Mesendoderm (in vitro differentiated cells): ENCODE measurements at places on chromosomes 1 and 21.

GRCh38 chr21:20108016-20108415 lies 890.2 kb upstream of the NCAM2 start:
- H3K27me3 ChIP-seq, result no peaks in the 10 kb centered on the region
- no peak overlapping the region for H3K4me3 ChIP-seq
- no peak overlapping the region for H3K27ac ChIP-seq
- H3K4me1 ChIP-seq, result no peaks in the 10 kb centered on the region
- no peaks in the 10 kb centered on the region for H3K36me3 ChIP-seq

GRCh38 chr1:60866917-60867531 lies 215.3 kb upstream of the NFIA start:
- no peaks in the 10 kb centered on the region for H3K27me3 ChIP-seq
- H3K27ac ChIP-seq, result no peak overlapping the region
- no peak overlapping the region for H3K4me3 ChIP-seq
- no peaks in the 10 kb centered on the region for H3K36me3 ChIP-seq
- peaks cover 10% of the 10 kb centered on the region for H3K4me1 ChIP-seq
- DNase-seq, result no peak

- no peaks in the 10 kb centered on the region for H3K4me1 ChIP-seq
- no peaks in the 10 kb centered on the region for H3K36me3 ChIP-seq
- H3K27ac ChIP-seq, result no peak overlapping the region
- DNase-seq, result no peak
These were observed 10.7 kb downstream of the CASQ2 start for GRCh38 chr1:115757856-115758255.

DNA sequence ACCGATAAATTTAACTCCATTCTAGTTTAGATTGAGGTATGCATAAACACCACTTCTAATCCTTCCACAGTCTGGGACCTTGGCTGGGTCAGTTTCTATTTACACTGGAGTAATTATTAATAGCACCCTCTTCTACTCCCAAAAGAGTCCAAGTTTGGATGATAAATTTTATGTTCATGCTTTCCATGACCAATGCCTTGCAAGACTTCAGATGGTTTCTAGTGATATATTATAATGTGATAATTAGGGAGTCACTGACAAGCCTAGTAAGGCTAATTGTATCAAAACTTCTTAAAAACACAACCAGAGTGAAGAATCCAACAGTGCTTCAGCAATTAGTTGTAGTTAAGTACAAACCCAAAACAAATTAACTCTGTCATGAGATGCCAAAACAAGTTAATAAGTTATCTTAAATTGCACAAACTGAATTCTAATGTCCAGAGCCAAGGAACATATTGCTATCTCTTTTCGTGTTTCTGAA lies 489.6 kb downstream of the TTLL7 start:
- H3K36me3 ChIP-seq, result no peaks in the 10 kb centered on the region
- no peaks in the 10 kb centered on the region for H3K4me1 ChIP-seq
- H3K27ac ChIP-seq, result no peak overlapping the region
- no peaks in the 10 kb centered on the region for H3K27me3 ChIP-seq
- no peak overlapping the region for H3K4me3 ChIP-seq

DNA sequence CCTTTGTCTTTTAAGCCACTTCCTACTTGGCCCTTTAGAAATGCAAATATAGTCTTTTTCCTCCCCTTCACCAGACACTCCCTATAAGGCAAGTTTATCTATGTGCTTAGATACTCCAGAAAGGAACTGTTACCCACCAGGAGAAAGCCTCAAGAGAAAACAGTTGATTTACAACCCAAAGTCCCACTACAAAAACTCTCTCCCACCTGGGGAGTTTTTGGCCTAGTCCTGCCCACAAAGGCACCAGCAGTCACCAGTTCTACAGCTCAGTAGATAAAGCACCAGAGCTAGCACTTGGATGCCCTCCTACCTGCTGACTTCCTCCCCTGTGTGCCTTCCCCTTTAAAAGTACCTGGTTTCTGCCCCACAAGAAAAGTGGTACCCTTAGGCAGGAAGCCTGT lies 27.7 kb upstream of the HAO2 start:
- no peak overlapping the region for H3K4me3 ChIP-seq
- peaks cover 10% of the 10 kb centered on the region for H3K4me1 ChIP-seq
- no peaks in the 10 kb centered on the region for H3K27me3 ChIP-seq
- DNase-seq, result peak; percentile 42
- no peaks in the 10 kb centered on the region for H3K36me3 ChIP-seq

GRCh38 chr1:194078765-194079164 lies 892.4 kb upstream of the B3GALT2 start:
- H3K27ac ChIP-seq, result no peak overlapping the region
- H3K4me3 ChIP-seq, result no peak overlapping the region
- no peaks in the 10 kb centered on the region for H3K36me3 ChIP-seq
- no peaks in the 10 kb centered on the region for H3K4me1 ChIP-seq

DNA sequence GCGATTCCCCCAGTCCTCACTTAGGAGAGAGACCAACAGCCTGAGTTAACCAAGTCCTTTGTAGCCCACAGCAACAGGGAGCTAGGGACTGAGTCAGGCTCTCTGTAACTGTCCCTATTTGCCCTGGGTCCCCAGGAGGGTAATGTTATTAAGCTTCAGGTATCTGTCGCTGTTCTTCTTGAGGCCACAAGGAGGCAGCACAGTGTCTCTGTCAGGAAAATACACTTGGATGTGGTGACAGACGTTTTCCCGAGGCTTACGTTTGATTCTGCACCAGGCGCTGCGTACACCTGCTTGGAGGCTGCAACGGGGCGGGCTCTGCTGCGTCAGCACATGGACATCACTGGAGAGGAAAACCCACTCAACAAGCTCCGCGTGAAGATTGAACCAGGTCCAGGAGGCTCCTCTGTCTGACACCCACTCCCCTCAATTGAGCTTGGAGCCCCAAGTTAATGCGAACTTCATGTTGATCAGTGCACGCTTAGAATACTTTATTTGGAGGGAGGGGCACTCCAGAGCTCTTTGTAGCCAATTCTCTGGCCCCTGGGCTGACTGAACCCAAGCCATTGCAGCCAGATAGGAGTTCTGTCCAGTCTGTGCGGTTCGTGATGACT lies 10.7 kb upstream of the ELF3 start:
- no peak overlapping the region for H3K27ac ChIP-seq
- no peaks in the 10 kb centered on the region for H3K4me1 ChIP-seq
- peak; percentile 81 for DNase-seq
- H3K4me3 ChIP-seq, result no peak overlapping the region

DNA sequence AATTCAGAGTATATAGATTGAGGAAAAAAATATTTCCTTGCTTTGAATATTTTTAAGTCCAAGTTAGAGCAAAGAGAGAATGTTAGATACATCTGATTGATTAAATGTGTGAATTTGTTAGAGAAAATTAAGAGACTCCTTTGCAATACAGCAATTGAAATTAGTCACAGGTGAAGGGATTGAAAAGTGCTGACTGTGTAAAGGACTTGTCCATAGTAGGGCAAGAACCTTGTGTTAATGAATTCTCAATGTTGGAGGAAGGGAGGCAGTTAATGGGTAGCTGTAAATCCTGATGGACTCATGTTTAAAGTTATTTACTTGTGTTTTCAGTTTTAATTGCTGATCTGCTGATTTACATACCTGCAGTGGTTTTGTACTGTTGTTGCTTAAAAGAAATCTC lies 38.6 kb downstream of the ALG6 start:
- DNase-seq, result no peak
- H3K27me3 ChIP-seq, result no peaks in the 10 kb centered on the region
- H3K27ac ChIP-seq, result no peak overlapping the region
- H3K4me1 ChIP-seq, result no peaks in the 10 kb centered on the region

GRCh38 chr21:41926807-41927171 lies 27.0 kb downstream of the C2CD2 start:
- H3K4me3 ChIP-seq, result no peak overlapping the region
- H3K4me1 ChIP-seq, result peaks cover 8% of the 10 kb centered on the region
- no peak overlapping the region for H3K27ac ChIP-seq
- H3K27me3 ChIP-seq, result no peaks in the 10 kb centered on the region
- no peaks in the 10 kb centered on the region for H3K36me3 ChIP-seq

DNA sequence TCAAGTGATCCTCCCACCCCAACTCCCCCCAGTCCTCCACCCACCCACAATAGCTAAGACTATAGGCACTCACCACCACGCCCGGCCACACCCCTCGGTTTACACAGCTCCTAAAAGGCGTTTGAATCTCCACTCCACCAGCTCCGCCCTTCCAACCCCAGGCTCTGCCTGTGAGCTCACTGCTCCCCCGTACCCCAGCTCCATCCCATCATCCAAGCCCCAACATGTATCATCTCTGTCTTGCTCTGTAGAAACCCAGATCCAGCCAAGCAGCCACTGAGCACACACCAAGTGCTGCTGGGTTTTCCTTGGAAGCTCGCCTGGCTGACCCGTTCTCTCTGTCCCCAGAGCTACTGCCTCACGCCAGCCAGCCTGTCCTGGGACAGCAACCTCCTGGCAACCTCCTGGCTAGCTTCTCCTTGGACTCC lies 12.0 kb upstream of the S100A2 start:
- peaks cover 11% of the 10 kb centered on the region for H3K4me1 ChIP-seq
- H3K27ac ChIP-seq, result peak overlapping the region; percentile 31
- H3K27me3 ChIP-seq, result no peaks in the 10 kb centered on the region
- no peaks in the 10 kb centered on the region for H3K36me3 ChIP-seq
- H3K4me3 ChIP-seq, result no peak overlapping the region
- peak; percentile 39 for DNase-seq

- no peak overlapping the region for H3K27ac ChIP-seq
- H3K4me3 ChIP-seq, result no peak overlapping the region
- no peaks in the 10 kb centered on the region for H3K36me3 ChIP-seq
These were observed 70.0 kb downstream of the ALG14 start for GRCh38 chr1:95002540-95003432.

DNA sequence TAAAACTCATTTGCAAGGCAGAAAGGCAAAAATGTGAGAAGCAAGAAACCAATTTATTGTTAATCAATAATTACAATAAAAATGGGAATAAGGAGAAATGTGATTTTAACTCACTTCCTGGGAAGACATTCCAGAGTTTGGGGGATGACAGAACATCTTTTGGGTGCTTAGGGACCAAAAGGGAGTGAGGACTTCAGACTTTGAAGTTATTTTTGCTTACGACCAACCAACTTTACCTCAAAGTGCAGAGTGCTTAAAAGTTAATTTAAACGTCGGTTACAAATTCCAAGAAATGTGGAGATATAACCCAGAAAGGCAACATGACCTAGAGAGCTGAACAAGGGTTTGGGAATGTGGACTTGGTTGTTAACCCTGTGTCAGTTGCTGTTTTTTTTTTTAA lies 234.5 kb upstream of the C1orf105 start:
- H3K27ac ChIP-seq, result no peak overlapping the region
- H3K27me3 ChIP-seq, result no peaks in the 10 kb centered on the region
- no peaks in the 10 kb centered on the region for H3K4me1 ChIP-seq
- no peak overlapping the region for H3K4me3 ChIP-seq
- H3K36me3 ChIP-seq, result no peaks in the 10 kb centered on the region

- DNase-seq, result no peak
- no peaks in the 10 kb centered on the region for H3K27me3 ChIP-seq
- no peaks in the 10 kb centered on the region for H3K4me1 ChIP-seq
- H3K27ac ChIP-seq, result no peak overlapping the region
These were observed 128.6 kb upstream of the COL6A1 start for GRCh38 chr21:45852886-45853400.
